GM23338 (cell line): ENCODE measurements at places on chromosomes 13 and 19. TPM values are rescaled to one million over a fixed set of nuclear protein-coding genes. Genes with fewer than 3 reads are reported as not detected.

The GPR108 gene
- total RNA-seq, result 42.6 and 57.9 TPM in 2 replicates

The VSTM2B gene
- 0.54 and 1.8 TPM in 2 replicates for total RNA-seq

The DNAAF3 gene
- total RNA-seq, result 5.6 and 8.5 TPM in 2 replicates

The ZNF324B gene
- 3.0 and 4.7 TPM in 2 replicates for total RNA-seq

The CGB3 gene
- total RNA-seq, result not detected in 2 replicates

The ZNF20 gene
- total RNA-seq, result 7.5 and 15.7 TPM in 2 replicates

The FGF21 gene
- 1.3 TPM in 1 of 2 replicates, not detected in the other for total RNA-seq

The CBARP gene
- 10.8 and 14.1 TPM in 2 replicates for total RNA-seq

The ZNF784 gene
- 5.6 and 6.7 TPM in 2 replicates for total RNA-seq

The SPACA4 gene
- not detected in 2 replicates for total RNA-seq

The PPP6R1 gene
- total RNA-seq, result 62.5 and 70.8 TPM in 2 replicates

The ZNF729 gene
- not detected in 2 replicates for total RNA-seq

The BCAM gene
- total RNA-seq, result 80.5 and 100 TPM in 2 replicates

The SLC15A1 gene
- total RNA-seq, result 2.4 and 3.0 TPM in 2 replicates

The MIER2 gene
- 37.9 and 41.3 TPM in 2 replicates for total RNA-seq

The ZNF266 gene
- total RNA-seq, result 12.0 and 13.9 TPM in 2 replicates

The HSPB6 gene
- 0.27 and 0.87 TPM in 2 replicates for total RNA-seq
